ENCODE measurements at places on chromosomes 5 and 9. TPM values are rescaled to one million over a fixed set of nuclear protein-coding genes. Genes with fewer than 3 reads are reported as not detected.

The CDH9 gene
- not detected for total RNA-seq

DNA sequence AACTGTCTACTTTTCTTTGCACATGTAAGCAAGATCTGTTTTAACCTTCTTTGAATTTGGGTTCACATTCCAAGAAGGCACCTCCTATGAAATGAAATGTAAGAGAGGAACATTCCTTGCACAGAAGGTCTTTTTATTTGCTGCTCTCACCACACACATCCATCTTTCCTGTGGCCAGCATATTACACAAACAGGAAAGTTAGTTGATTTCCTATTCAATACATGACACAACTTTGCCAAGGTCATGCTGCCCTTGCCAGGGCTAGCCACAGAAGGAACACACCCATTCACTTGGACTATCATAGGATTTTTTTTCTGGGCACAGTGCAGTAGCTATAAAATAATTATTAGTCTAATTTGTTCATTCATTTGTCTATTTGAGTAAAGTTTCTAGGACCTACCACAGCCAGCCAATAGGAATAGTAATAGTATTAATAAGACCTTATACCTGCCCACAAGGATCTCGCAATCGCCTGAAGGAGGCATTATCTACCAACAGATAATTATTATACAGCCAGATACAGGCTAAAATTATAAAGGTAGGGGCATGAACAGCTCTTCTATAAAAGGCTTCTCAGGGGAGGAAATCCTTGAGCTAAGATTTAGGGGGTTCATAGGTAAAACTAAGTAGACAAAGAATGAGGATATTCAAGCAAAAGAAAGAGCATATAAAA lies 78.1 kb upstream of the NREP start:
- no peak overlapping the region for H3K27ac ChIP-seq
- H3K4me1 ChIP-seq = peaks cover 2% of the 10 kb centered on the region
- no peaks in the 10 kb centered on the region for H3K36me3 ChIP-seq
- H3K4me3 ChIP-seq = no peak overlapping the region
- DNase-seq = no peak

DNA sequence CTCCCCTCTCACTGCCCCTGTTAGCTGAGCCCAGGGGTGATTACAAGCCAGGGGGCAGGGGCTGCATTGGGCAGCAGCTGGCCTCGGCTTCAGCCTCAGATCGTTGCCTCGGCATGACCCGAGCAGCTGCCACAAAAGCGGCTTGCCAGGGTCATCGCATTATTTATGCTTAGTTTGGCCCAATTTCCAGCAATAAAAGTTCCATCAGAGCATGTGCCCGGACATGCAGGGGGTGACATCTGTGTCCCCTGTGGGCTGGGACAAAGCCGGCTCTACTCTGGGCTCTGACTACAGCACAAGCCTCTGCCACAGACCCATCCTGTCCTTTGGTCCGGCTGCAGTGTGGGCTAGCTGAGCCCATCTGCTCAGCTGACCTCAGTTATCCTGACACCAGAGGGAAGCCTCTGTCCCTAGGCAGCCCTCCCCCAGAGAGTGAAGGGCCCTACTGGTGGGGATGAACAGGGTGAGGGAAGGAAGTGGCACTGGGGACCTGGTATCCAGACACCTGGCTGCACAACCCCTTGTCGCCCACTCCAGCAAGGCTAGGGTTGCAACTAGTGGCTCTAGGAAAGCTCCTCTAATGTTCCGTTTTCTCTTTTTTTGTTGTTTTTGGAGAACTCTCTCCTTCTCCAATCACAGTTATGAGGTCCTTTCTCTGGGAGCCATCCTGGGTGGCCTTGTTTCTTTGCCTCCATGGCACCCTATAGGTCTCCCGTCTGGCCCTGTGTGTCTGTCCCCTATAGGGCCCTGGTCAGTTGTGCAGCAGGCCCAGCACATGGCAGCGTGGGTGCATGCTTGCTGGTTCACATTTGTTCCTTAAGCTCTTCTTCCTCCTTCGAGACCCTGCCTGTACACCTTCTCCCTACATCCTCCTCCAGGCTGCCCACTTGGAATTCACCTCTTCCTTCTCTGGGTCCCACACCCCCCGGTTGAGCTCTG lies 13.3 kb upstream of the GADD45G start:
- DNase-seq = no peak
- no peak overlapping the region for H3K4me3 ChIP-seq
- H3K27ac ChIP-seq = no peak overlapping the region
- no peaks in the 10 kb centered on the region for H3K36me3 ChIP-seq
- H3K27me3 ChIP-seq = peaks cover 48% of the 10 kb centered on the region
- H3K4me1 ChIP-seq = no peaks in the 10 kb centered on the region

GRCh38 chr9:10253341-10253740 lies 359.5 kb downstream of the PTPRD start:
- H3K4me1 ChIP-seq = no peaks in the 10 kb centered on the region
- H3K4me3 ChIP-seq = no peak overlapping the region
- DNase-seq = no peak
- no peaks in the 10 kb centered on the region for H3K36me3 ChIP-seq
- no peaks in the 10 kb centered on the region for H3K27me3 ChIP-seq
- no peak overlapping the region for H3K27ac ChIP-seq

DNA sequence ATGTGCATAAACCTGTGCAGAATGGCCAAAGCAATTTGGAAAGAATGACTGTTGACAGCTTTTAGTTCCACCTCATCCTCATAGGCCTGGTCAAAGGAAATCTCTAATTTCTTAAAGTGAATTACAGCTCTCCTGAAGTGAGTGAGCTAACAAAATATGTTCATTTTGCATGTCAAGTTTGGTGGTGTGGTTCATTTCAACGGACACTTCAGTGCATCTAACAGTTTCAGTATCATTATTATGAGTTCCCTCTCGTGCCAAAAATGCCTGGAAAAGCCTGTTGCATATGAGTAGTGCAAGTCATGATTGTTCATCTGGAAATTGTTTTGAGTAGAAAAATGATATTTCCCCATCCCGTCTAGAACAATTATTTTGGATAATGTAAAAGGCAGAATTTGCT lies 53.2 kb upstream of the HMHB1 start:
- no peak for DNase-seq
- H3K27me3 ChIP-seq = peaks cover 2% of the 10 kb centered on the region

GRCh38 chr5:137580030-137580429 lies 80.9 kb upstream of the SPOCK1 start:
- peaks cover 6% of the 10 kb centered on the region for H3K27me3 ChIP-seq
- H3K4me3 ChIP-seq = no peak overlapping the region
- H3K27ac ChIP-seq = no peak overlapping the region
- no peaks in the 10 kb centered on the region for H3K4me1 ChIP-seq
- DNase-seq = no peak

DNA sequence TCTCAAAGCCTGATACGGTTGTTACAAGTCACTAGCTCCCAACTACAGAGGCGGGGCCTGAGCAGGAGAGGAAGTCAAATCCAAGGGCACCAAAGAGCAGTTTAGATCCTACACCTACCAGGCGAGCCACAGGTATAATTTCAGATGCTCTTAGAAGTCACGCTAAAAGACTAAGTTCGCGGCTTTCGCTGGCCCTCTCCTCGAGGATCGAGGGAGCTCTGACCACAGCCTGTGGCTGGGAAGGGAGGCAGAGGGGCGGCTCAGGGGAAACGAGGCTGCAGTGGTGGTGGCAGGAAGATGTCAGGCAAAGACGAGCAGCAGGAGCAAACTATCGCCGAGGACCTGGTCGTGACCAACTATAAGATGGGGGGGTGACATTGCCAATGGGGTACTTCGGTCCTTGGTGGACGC lies 48.6 kb downstream of the SEMA4D start:
- no peak for DNase-seq
- no peaks in the 10 kb centered on the region for H3K27me3 ChIP-seq
- peak overlapping the region; percentile 37 for H3K4me3 ChIP-seq
- peak overlapping the region; percentile 82 for H3K27ac ChIP-seq
- H3K36me3 ChIP-seq = peaks cover 80% of the 10 kb centered on the region
